ENCODE measurements at places on chromosomes 12 and 14. TPM values are rescaled to one million over a fixed set of nuclear protein-coding genes. Genes with fewer than 3 reads are reported as not detected.

GRCh38 chr12:98244136-98244535 lies 271.3 kb upstream of the TMPO start:
- DNase-seq: no peak

GRCh38 chr12:48030173-48030650 lies 25.9 kb upstream of the COL2A1 start:
- no peak for DNase-seq

- DNase-seq: no peak
Observed at GRCh38 chr12:3557116-3557697, 66.2 kb downstream of the PRMT8 start.

DNA sequence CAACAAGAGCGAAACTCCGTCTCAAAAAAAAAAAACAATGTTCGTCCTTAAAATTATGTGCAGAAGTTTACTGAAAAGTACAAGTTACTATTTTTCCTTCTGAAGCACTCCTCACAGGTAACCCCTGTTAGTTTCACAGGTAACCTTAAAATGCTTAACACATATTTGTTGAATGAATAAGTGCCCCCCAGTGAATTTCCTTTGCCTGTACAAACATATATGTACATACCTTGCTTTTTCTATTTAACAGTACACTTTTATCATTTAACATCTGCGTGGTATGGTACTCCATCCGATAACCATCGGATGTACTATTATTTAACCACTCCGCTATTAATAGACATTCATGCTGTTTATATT lies 1.4 kb upstream of the RAB35 start:
- no peak for DNase-seq

- DNase-seq: peak; percentile 16
Observed at GRCh38 chr12:6425590-6426531, 18.9 kb upstream of the CD27 start.

DNA sequence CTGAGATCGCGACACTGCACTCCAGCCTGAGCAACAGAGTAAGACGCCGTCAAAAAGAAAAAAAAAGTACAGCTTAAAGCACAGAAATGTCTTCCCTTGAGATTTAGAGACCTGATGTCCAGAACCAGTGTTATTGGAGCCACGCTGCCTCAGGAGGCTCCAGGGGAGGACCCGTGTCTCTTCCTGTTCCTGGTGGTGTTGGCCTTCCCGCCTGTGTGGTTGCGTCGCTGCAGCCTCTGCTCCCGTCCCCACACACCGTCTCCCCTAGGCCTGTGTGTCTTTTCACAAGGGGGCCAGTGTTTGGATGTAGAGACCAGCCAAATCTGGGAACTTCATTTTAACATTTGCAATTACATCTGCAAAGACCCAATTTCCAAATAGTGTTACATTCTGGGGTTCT lies 8.6 kb upstream of the FBRSL1 start:
- DNase-seq: no peak

DNA sequence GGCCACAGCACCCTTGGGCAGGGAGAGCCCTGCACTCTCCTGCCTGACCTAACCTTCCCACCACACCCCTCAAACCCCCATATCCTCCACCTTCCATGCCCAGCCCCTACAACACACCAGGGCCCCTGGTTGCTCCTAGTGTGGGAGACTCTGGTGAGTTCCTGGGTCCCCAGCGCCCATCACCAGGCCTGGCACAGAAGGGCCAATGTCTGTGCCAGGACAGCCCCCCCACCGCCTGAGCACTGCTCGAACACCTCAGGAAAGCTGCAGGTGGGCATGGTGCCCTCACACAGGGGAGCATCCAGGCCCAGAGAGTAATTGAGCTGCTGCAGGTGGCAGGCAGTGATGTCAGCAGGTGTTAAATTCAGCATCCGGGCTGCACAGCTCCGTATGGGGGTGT lies 15.2 kb downstream of the ADCY6 start:
- no peak for DNase-seq

DNA sequence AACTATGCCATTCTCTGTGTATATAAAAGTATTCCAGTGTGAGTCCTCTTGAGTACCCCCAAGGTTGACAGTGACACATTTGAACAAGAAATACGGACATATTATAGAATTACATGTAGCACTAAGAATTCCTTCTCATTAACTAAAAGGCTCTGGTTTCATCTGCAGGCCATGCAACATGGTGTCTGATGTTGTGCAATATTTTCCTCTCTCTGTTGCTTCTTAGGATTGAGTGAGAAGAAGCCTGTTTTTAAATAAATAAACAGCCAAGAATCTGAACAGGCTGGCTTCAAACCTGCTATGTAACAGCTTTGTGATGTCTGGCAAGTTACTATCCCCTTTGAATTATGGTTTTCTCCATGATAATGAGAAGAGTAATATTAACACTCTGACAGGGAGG lies 22.2 kb upstream of the CCER1 start:
- DNase-seq: no peak

GRCh38 chr14:25680934-25681333 lies 631.0 kb upstream of the STXBP6 start:
- no peak for DNase-seq

The KRT85 gene
- not detected for total RNA-seq
